ENCODE measurements at places on chromosomes 11 and 22. TPM values are rescaled to one million over a fixed set of nuclear protein-coding genes. Genes with fewer than 3 reads are reported as not detected.

DNA sequence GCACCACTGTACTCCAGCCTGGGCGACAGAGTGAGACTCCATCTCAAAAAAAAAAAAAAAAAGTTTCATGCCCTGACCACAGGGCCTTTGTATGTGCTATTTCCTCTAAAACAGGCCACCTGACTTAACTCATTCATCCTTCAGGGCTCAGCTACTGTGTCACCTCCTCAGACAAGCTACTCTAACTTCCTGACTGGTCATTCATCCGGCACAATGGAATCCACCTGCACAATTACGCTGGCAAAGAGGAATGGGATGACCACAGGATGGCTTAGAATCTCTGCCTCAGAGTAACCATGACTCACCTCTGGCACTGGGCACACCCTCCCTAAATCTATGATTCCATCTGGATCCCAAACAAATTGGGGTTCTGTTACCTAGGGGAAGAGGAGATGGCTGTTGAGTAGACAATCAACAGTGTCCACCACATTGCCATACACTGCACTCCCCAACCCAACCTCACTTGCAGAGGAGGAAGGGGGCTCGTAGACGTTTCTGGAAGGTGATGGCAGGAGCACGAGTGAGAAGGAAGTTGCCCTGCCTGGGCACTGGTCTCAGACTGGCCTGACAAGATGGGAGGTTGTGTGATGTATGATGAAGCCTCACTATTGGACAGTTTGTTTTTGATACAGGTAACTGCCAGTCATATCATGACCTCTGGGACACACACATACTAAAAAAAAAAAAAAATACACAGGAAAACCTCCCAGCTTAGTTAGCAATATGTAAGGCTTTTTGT is 22.8 kb upstream of the HMOX1 start:
- no peak for DNase-seq

DNA sequence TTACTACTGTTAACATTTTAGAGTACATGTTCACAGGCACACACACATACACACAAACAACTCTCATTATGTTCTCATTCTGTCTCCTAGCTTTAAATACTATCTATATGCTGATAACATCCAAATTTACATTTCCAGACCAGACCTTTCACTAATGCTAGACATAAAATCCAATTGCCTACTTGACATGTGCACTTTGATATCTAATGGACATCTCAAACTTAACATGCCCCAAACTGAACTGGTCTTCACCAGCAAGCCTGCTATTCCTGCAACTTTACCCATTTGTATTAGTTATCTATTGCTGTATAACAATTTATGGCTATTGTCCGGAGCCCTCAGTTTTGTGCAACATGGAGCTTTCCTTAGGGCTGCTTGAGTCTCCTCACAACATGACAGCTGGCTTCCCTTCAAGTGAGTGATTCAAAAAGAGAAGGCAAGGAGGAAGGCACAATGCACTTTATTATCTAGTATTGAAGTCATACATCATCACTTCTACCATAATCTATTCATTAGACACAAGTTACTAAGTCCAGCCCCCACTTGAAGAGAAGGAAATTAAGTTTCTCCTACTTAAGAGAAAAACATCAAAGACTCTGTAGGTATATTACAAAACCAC is 3.0 kb downstream of the SLC36A4 start:
- no peak for DNase-seq

- peak; percentile 65 for DNase-seq
These were observed 225.7 kb downstream of the FAM76B start for GRCh38 chr11:95563859-95564258.

DNA sequence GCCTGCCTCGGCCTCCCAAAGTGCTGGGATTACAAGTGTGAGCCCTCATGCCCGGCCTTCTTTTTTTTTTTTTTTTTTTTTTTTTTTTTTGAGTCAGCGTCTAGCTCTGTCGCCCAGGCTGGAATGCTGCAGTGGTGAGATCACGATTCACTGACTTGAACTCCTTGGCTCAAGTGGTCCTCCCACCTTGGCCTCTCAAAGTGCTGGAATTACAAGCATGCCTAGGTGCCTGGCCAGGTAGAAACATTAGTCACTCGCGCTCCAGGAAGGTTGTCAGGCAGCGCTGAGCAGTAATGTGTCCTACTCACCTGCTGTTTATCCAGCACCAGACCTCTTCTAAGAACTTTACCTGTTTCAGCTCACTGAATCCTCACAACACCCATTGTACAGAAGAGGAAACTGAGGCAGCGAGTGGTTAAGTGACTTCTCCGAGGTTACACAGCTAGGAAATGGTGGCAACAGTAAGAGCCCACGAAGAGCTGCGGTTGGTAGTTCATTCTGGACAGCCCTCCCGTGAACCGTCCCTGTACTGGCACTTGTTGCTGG is 496 bp upstream of the CST6 start:
- peak; percentile 55 for DNase-seq

DNA sequence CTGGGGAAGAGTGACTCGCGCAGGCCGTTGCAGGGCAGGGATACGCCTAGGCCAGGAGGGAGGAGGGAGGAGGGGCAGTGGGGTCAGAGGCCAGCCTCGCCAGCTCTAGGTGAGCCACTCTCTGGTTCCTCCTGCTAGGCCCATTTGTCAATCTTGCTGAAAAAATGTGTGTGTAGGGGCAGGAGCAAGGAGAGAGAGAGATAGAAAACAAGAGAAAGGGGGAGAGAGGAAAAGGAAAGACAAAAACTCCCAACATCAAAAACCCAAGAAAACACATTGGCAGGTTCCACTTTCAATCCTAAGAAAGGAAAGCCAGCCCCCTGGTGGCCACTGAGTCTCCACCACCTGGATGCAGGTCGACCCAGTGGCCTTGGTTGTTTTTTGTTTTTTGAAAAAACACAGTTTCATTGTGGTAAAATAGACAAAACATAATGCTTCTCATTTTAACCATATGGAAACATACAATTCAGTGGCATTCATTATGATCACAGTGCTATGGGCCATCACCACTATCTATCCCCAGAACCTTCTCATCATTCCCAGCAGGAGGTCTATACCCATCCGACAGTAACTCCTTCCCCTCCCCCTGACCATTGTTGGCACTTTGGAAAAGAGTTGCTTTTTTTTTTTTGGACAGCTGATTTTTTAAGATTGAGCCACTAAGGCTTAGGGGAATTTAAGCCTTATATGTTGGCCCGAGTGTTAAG is 10.9 kb downstream of the OMP start:
- peak; percentile 52 for DNase-seq

DNA sequence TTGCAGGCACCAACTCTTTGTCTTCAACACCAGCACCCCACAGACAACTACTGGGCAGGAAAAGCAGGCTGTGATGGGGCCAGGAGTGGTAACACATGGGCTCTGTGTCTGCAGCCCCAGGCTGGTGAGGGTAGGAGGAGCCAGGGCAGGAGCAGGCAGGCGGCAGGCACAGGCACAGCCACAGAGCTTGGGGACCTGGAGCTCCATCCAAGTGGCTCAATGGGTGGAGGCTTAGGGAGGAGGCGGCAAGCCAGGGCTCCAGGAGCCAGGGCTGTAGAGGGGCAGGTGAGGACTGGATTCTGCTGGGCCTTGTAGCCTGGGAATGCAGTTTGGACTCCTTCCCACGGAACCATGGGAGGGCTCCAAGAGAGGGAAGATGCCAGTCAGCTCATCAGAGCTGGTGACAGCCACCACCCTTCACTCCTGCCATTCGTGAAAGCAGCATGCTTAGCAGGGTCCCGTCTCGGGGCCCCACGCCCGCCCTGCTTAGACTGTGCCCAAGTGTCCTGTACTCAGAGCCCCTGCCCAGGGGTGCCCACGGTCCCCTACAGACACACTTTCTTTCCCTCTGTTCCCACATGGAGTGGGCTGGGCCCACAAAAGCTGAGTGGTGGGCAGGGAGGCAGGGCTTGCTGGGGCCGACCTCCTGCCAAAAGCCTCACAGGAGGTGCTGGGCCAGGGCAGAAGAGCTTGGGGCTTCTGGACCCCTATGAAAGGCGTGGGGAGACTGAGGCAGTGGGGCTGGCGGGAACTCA is 12.4 kb downstream of the TTC38 start:
- no peak for DNase-seq

The GRAP2 gene
- not detected for total RNA-seq

DNA sequence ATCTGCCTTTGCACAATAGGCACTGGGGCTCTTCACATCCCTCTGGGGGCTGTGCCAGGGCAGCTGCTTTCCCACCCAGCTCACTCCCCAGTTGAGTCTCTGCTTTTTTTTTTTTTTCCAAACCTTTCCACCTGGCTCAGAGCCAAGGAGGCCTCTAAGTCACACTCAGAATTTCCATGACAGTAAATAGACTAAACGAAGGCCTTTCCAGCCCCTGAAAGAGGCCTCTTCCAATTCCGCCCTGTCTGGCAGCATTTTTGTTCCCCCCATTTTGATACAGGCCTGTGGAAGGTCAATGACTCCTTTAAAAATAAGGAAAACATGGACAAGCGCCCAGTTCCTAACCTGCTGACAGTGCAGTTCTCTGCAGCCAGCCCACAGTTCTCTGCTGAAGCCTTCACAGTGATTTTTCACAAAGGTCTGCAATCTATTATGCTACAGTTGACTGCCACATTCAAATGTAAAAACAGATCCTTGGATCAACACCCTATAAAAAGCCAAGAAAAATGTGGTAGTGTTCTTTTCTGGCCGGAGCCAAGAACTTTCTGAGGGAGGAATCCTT is 107.5 kb upstream of the SESN3 start:
- DNase-seq, result peak; percentile 95

GRCh38 chr11:86174101-86175046 is 70.2 kb upstream of the EED start:
- DNase-seq, result peak; percentile 100

- DNase-seq, result peak; percentile 95
These were observed 38.2 kb upstream of the PAMR1 start for GRCh38 chr11:35563484-35564244.

- DNase-seq, result no peak
These were observed 288.5 kb downstream of the LARGE1 start for GRCh38 chr22:33631777-33632176.

The EXPH5 gene
- total RNA-seq, result 1.1 TPM

GRCh38 chr11:5550440-5551095 is 2.2 kb upstream of the OR52H1 start:
- DNase-seq, result peak; percentile 67

The NCR3LG1 gene
- 4.6 TPM for total RNA-seq

- no peak for DNase-seq
These were observed 634 bp downstream of the TIMM8B start for GRCh38 chr11:112085822-112086421.

DNA sequence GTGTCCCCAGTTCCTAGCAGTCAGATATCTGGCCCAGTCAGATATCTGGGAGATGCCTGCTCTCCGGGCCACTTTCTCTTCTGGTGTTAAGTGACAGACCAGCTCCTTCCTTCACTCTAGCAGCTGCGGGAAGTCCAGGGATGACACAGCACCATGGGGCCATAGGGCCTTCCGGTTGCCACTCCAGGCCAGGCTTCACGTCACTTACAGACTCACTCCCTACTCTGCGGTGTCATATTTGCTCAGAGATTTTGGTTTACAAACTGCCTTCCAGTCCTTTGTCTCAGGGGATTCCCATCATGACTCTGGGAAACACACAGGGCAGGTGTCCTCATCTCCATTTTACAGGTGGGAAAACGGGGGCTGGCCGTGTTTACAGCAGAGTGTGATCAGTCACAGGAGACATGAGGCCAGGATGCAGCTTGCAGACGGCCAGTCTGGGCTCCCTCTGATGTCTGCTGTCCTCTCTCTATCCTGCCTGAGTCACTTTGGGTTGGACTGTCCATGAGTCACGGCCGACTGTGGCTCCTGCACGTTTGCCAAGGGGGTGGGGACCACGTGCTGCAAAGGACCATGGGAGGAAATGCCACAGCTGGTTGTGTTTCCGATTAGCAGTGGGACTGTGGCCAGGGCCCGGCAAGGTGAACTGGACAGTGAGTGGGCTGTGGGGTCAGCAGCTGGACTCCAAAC is 8.2 kb upstream of the TBC1D22A start:
- DNase-seq, result peak; percentile 96

DNA sequence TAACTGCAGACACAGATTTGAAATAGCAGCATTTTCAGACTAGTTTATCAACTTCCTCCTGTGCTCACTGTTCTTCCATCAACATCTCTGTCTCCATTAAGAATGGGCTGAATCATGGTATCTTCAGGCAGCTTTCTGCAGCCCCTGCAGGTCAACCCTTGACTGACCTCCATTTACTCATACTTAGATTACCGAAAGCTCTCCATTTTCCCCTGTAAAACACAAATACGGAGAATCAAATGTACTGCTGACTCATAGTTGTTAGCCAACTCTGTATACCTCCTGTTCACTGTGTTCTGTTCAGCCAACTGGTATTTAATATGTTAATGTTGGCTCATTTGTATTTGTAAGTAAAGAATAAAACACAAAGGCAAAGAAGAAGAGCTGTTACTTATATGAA is 364.0 kb downstream of the CASP12 start:
- peak; percentile 51 for DNase-seq

The TTC36 gene
- not detected for total RNA-seq

DNA sequence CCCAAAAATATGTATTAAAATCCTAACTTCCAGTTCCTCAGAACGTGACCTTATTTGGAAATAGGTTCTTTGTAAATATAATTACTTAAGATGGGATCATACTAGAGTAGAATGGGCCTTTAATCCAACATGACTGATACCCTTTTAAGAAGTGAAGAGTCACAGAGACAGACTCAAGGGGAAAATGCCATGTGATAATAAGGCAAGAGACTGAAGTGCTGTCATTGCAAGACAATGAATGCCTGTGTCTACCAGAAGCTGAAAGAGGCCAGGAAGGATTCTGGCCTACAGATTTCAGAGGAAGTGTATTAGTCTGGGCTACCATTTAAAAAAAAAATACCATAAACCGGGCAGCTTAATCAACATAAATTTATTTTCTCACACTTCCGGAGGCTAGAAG is 85.9 kb upstream of the LRRC55 start:
- DNase-seq, result no peak

DNA sequence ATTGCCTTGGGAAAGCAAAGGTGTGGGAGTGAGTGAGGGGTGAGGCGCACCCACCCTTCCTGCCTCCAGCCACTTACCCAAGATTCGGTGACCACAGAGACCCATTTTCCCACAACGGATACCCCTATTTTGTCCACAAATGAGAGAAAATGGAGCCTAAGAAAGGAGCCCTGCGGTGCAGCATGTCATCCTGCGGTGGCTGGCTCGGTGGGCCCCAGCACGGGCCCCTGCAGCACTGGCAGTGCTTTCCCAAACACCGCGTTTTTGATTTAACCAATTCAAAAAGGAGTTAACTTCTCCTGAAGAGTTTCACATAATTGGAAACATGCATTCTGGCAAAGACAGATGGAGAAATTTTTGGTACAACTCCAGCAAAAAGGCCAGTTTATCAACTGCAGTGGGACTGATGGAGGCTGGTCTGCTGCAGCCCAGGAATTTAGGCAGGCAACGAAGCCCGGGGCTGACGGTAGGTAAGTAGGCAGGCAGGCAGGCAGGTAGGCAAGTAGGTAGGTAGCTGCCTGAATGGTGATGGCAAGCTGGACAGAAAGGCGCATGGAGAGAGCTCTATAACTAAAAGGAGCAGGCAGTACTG is 84.2 kb downstream of the FDX1 start:
- peak; percentile 84 for DNase-seq

GRCh38 chr22:16955678-16956210 is 52.3 kb downstream of the GAB4 start:
- no peak for DNase-seq
